ENCODE measurements at places on chromosomes 7 and 10.

DNA sequence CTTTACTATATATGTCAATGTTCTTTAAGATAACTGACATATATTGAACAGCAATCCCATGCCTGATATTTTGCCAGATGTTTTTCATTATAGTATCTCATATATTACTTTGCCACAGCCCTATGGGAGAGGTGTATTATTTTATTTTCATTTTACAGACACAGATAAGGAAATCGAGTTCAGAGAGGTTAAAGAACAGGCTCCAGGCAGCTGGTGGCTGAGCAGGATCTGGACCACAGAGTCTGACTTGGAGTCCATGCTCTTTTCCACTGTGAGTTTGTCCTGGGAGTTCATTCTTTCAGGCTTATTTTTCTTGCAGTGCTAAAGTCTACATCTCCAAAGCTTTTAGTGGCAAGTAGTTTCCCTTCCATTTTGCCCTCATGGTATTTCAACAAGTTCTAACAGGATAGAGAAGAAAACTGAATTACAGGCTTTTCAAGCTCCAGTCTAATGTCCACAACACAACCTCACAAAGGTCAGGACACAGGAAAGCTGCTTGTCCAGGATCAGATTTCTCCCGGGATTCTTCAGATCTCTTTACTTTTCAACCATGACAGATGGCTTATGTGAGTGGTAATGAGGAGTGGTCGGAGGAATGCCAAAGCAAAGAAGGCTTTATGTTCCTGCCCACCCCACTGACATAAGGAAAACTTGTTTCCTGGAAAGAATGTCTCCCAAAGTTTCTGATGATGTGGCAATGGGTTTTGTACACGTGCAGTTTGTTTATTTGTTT lies 13.1 kb upstream of the SLC35B4 start:
- H3K4me1 ChIP-seq: peaks cover 4% of the 10 kb centered on the region
- H3K27me3 ChIP-seq: peaks cover 28% of the 10 kb centered on the region

DNA sequence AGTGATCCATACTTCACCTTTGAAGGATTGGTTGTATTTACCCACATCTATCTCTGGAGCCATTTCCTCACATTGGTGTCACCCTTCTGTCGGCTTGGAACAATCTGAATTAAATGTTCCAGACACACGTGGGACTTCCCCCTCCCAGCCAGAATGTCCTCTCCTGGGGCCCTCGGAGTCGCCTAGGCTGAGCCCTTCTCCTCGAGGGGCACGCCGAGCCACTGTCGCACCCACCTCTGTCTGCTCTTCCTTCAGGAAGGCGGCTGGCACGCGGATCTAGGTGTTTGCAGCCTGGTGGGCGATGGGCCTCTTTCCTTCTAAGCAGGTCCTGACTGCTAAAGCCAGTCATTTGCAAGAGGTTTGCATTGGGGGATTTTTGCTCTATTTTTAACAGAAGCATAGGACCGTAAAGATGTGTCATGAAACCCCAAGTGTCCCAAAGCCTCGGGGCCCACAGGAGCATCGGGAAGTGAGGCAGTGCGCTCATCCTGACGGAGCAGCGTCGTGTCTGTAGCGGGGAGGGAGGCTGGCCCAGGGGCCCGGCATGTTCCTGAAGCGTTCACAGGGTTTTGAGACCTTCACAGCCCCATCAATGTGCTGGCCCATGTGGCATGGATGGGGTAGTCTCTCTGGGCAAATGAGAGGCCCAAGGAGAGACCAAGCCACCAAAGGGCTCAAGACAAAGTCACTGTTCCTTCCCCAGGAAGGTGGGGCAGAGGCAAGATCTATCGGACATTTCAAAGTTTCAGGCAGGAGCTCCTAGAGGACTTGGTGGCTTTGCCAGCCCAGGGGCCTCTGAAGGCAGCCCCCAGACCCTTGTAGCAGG lies 86.7 kb downstream of the RGS10 start:
- peak overlapping the region; percentile 90 for H3K27ac ChIP-seq
- peaks cover 31% of the 10 kb centered on the region for H3K4me1 ChIP-seq
- no peak for DNase-seq
- peaks cover 33% of the 10 kb centered on the region for H3K36me3 ChIP-seq
- no peaks in the 10 kb centered on the region for H3K27me3 ChIP-seq

DNA sequence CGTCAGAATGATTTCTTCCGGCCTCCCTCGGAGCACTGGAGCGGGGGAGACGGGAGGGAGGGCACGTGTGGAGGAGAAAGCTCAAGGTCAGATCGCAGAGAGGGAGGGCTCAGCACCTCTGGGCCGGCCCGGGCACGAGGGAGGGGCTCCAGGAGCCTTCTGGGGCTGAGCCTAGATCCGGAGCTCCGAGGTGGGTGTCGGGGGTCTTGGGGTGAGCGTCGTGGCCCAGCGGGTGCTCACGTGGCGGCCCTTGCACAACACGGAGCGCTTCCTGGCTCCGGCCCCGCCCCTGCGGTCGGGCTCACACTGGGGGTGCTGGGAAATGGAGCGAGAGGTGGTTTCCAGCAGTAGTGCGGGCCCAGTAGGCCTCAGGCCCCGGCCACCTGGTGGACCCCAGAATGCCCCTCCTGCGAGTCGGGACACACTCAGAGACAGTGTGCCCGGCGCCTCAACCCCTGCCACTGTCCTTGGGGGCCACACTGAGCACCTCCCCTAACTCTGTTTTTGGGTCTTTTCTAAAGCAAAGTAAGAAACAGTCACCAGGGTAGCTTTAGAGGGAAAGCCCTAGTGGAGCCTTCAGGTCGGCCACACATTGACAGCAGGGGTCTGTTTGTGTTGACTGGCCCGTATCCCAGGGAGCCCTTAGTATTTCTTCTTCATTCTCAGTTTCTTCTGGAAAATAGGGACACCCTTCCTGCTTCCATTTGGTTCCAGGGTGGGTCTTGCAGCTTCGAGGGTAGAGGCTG lies 798 bp downstream of the PPIF start:
- peak overlapping the region; percentile 94 for H3K27ac ChIP-seq
- peaks cover 38% of the 10 kb centered on the region for H3K36me3 ChIP-seq
- DNase-seq: peak; percentile 74
- H3K4me3 ChIP-seq: peak overlapping the region; percentile 91
- peaks cover 31% of the 10 kb centered on the region for H3K4me1 ChIP-seq
- no peaks in the 10 kb centered on the region for H3K27me3 ChIP-seq

DNA sequence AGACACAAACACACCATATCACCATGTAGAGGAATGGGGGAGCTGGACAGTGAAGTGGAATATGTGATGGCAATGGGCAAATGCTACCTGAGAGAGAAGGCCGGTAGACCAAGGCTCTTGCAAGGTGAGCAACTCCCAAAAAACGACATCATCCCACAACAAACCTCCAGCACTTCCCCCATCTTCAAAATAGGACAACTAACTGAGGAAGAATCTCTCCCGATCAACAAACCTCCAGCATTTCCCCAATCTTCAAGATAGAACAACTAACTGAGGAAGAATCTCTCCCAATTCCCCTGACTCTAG lies 387.2 kb downstream of the PARD3 start:
- H3K27ac ChIP-seq: no peak overlapping the region
- H3K4me3 ChIP-seq: no peak overlapping the region

GRCh38 chr7:129698516-129699418 lies 87.2 kb downstream of the NRF1 start:
- H3K27ac ChIP-seq: no peak overlapping the region
- H3K4me1 ChIP-seq: no peaks in the 10 kb centered on the region
- H3K4me3 ChIP-seq: no peak overlapping the region
- no peak for DNase-seq

GRCh38 chr7:97357459-97357858 lies 240.0 kb downstream of the SDHAF3 start:
- H3K27me3 ChIP-seq: no peaks in the 10 kb centered on the region
- no peaks in the 10 kb centered on the region for H3K4me1 ChIP-seq
- H3K36me3 ChIP-seq: no peaks in the 10 kb centered on the region

DNA sequence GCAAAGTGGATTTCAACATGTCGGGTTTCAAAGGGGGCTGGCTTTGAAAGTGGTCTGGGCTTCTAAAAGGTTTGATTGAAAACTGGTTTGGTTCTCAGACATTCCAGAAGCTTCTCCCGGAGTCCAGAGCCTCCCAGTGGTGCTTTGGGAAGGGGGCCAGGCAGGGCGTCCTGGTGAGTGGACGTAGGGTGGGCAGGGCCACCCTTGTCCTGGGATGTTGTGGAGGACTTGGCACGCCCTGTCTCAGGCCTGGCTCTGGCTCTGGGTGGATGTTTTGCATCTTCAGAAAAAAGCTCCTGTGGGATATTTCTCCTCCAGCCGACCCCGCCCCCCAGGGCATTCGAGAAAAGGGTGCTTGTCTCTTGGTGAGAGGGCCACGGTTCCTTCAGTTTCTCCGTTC lies 31.2 kb downstream of the GRIFIN start:
- H3K36me3 ChIP-seq: no peaks in the 10 kb centered on the region
- no peak overlapping the region for H3K4me3 ChIP-seq
- H3K27me3 ChIP-seq: no peaks in the 10 kb centered on the region
- no peak overlapping the region for H3K27ac ChIP-seq
- H3K4me1 ChIP-seq: peaks cover 5% of the 10 kb centered on the region

DNA sequence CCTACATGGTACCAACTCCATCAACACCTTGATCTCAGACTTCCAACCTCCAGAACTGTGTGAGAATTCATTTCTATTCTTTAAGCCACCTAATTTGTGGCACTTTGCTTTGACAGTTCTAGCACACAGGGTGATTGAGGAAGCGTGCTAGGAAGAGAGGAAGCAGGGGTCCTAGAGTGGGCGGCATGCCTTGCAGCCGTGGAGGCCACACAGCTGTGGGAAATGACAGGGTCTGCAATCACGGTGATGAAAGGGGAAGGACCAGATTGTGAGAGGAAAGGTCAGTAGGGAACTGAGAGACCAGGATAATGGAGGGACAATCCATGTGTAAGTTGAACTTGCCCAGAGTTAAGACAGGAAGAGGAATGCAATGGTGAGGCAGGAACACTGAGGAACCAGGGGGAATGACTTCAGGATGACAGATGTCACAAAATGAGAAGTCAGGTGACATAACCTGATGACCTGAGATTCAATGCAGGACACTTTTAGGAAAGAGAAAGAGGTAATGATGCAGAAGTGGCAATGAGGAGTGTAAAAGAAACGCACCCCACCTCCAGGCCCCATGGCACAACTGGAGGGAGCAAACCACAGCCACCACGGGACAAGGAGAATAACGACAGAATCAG lies 87.3 kb upstream of the PIK3CG start:
- H3K27me3 ChIP-seq: no peaks in the 10 kb centered on the region
- H3K27ac ChIP-seq: peak overlapping the region; percentile 3
- no peak overlapping the region for H3K4me3 ChIP-seq
- peaks cover 9% of the 10 kb centered on the region for H3K36me3 ChIP-seq
- no peak for DNase-seq

- H3K4me1 ChIP-seq: peaks cover 35% of the 10 kb centered on the region
- peak overlapping the region; percentile 99 for H3K27ac ChIP-seq
- H3K27me3 ChIP-seq: no peaks in the 10 kb centered on the region
- H3K4me3 ChIP-seq: peak overlapping the region; percentile 98
- DNase-seq: no peak
Observed at GRCh38 chr7:99500637-99501009, 542 bp upstream of the ZNF394 start.

GRCh38 chr10:31977440-31978155 lies 49.0 kb upstream of the ARHGAP12 start:
- peaks cover 8% of the 10 kb centered on the region for H3K4me1 ChIP-seq
- no peak for DNase-seq
- peaks cover 3% of the 10 kb centered on the region for H3K36me3 ChIP-seq

DNA sequence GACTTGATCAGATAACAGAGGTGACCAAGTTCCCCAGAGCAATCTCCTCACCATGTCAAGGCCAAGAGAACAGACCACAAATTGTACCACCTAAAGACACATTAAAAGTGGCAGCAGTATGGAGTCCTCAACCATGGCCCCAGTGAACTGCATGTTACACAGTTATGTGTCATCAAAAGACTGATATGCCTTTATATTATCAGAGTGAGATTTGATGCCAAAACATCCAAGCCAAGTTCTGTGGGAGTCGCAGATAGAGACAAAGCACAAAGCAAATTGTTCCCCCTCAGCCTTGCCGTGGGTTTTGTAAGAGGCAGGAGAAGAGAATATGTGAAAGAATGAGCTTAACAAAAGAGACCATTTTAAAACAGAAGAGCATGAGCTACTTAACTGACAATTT lies 39.2 kb upstream of the TES start:
- no peak for DNase-seq
- H3K36me3 ChIP-seq: peaks cover 5% of the 10 kb centered on the region
- H3K4me1 ChIP-seq: peaks cover 14% of the 10 kb centered on the region
- no peak overlapping the region for H3K4me3 ChIP-seq
- H3K27me3 ChIP-seq: no peaks in the 10 kb centered on the region

GRCh38 chr10:80356563-80356988 lies at the start of the genes DYDC1 and DYDC2:
TSS of gene DYDC1 (minus strand) at chr10:80356755. CDS start at chr10:80352601, 4,154 bp downstream.
TSS of gene DYDC2 (plus strand) at chr10:80356781. CDS start at chr10:80362444, 5,663 bp downstream.
- no peaks in the 10 kb centered on the region for H3K36me3 ChIP-seq
- peaks cover 44% of the 10 kb centered on the region for H3K27me3 ChIP-seq
- H3K4me3 ChIP-seq: peak within 1 kb of the TSS; percentile 86
- peaks cover 16% of the 10 kb centered on the region for H3K4me1 ChIP-seq
- peak; percentile 58 for DNase-seq

DNA sequence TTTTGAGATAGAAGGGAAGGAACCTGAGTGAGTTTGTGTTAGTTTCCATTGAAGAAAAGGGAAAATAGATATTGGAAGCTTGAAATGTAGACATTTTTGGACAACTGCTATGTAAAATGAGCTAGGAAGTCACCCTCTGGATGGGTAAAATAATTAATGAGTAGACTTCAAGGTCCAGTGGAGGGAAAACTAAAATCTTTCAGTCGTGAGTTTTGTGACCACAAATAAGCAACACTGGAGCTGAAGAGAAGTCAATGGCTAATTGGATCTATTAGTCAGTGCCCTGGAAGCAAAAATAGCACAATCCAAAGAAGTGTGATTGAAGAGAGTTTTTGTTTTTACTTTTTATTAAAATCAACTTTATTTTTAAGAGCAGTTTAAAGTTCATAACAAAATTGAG lies 123.4 kb downstream of the MYO3A start:
- no peaks in the 10 kb centered on the region for H3K27me3 ChIP-seq
- no peak overlapping the region for H3K4me3 ChIP-seq
- H3K4me1 ChIP-seq: no peaks in the 10 kb centered on the region
- H3K36me3 ChIP-seq: no peaks in the 10 kb centered on the region

DNA sequence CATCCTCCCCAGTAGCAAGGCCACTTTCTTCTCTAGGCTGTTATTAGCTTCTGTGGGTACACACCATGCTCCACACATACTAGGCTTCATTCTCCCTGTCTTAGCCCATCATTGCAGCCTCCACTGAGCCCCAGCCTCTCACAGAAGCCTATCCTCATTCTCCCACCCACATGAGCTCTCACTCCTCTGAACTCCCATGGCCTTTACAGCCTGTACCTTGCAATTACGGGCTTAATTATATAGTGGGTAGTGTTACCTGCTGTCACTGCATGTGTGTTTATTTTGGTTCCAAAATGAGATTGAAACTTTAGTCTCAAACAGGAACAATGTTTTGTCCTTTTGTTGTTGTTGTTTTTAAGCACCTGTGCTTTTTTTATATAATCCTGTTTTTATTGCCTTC lies 460.0 kb downstream of the KCNMA1 start:
- H3K36me3 ChIP-seq: no peaks in the 10 kb centered on the region
- peaks cover 16% of the 10 kb centered on the region for H3K27me3 ChIP-seq
- H3K4me1 ChIP-seq: no peaks in the 10 kb centered on the region
- no peak overlapping the region for H3K27ac ChIP-seq

GRCh38 chr7:36227223-36227622 lies 74.2 kb downstream of the EEPD1 start:
- H3K27ac ChIP-seq: no peak overlapping the region
- peaks cover 8% of the 10 kb centered on the region for H3K27me3 ChIP-seq
- DNase-seq: no peak
- peaks cover 6% of the 10 kb centered on the region for H3K4me1 ChIP-seq
- H3K4me3 ChIP-seq: no peak overlapping the region

- H3K27me3 ChIP-seq: no peaks in the 10 kb centered on the region
- no peak overlapping the region for H3K4me3 ChIP-seq
- no peaks in the 10 kb centered on the region for H3K36me3 ChIP-seq
Observed at GRCh38 chr10:103835096-103836050, 20.0 kb downstream of the SH3PXD2A start.

- no peaks in the 10 kb centered on the region for H3K27me3 ChIP-seq
- H3K4me1 ChIP-seq: peaks cover 9% of the 10 kb centered on the region
- H3K36me3 ChIP-seq: peaks cover 58% of the 10 kb centered on the region
- H3K4me3 ChIP-seq: no peak overlapping the region
- DNase-seq: no peak
- peak overlapping the region; percentile 56 for H3K27ac ChIP-seq
Observed at GRCh38 chr10:22539579-22540298, 174.6 kb downstream of the PIP4K2A start.

All from stimulated activated naive B cell treated with anti-CD40 and anti-IgM and Interleukin-4, amounts not matched to agents 10 μg/mL and 1 μg/mL and 100 μg/mL, for 72 hours (primary cell).